ENCODE measurements at places on chromosomes 7 and 10.

GRCh38 chr7:55192723-55193122, 172.4 kb upstream of the LANCL2 start:
- DNase-seq: no peak

DNA sequence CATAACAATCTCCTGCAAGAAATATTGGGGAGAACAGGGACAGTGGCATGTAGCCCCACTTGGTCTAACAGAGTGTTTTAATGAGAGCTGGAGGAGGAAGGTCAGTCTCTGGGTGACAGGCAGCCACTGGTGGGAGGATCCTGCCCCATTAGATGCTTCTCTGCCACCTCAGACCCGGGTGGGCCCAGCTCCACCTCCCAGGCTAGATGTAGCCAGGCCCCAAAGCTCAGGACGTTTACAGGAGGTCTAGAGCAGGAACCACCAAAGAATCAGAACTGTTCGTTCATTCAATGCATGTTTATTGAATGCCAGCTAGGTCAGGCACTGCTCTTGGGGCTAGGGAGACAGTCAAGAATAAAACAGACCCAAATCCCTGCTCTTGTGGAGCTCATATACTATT, 28.4 kb upstream of the GPNMB start:
- no peak for DNase-seq

DNA sequence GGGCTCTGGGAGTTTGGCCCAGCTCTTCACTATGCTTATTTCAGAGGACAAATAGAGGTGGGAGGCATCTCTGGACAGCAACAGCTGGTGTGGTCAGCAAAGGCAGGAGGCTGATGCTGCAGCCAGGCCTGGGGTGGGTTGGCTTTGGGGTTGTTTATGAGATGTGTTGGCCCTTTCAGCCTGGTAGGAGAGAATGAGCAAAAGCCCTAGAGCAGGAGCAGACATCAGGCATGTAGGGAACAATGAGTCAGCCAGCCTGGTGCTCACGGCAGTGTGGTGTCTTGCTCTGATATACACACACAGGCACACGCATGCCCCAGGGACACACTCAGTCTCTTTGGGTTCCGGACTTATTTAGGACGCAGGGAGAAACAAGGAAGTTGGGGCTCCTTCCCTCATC, 157.1 kb downstream of the PRKCQ start:
- no peak for DNase-seq

DNA sequence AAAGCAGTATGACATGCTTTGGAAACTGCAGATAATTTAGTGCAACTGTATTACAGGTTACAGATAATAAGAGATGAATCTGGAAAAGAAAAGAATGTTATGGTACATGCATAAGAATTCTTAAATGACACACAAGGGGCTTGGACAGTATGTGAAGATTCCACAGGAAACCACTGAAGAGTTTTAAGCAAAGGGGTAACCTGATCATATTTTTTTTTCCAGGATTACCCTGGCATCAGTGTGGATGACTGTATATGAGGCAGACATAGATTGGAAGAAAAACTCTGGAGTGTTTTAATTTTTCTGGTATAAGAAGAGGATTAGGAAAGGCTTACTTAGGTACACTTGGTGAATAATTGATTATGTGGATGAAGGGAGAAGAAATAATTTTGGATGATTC, 8.1 kb downstream of the TFPI2 start:
- no peak for DNase-seq

GRCh38 chr10:74949034-74949832, 122.8 kb downstream of the KAT6B start:
- no peak for DNase-seq
